Activated T-helper 1 cell treated with anti-CD3 and anti-CD28 coated beads, Interleukin-12 subunit alpha, Interleukin-12 subunit beta, Interleukin-2, Interleukin-4 antibody, amounts not matched to agents 30 ng/mL and 10 ng/mL and 1 ng/mL, durations not matched to agents 14 hours and 24 hours and 36 hours (primary cell): ENCODE measurements at places on chromosomes 4 and X. TPM values are rescaled to one million over a fixed set of nuclear protein-coding genes. Genes with fewer than 3 reads are reported as not detected.

- no peak overlapping the region for H3K27ac ChIP-seq
- DNase-seq: no peak
- H3K36me3 ChIP-seq: no peaks in the 10 kb centered on the region
- peaks cover 6% of the 10 kb centered on the region for H3K4me1 ChIP-seq
- H3K4me3 ChIP-seq: no peak overlapping the region
These were observed 35.3 kb upstream of the FGFR3 start for GRCh38 chr4:1757836-1758235.

- peak overlapping the region; percentile 35 for H3K4me3 ChIP-seq
- DNase-seq: no peak
- H3K36me3 ChIP-seq: no peaks in the 10 kb centered on the region
- H3K27me3 ChIP-seq: peaks cover 2% of the 10 kb centered on the region
- H3K4me1 ChIP-seq: peaks cover 57% of the 10 kb centered on the region
These were observed 52.8 kb downstream of the RBM47 start for GRCh38 chr4:40576651-40577480.

DNA sequence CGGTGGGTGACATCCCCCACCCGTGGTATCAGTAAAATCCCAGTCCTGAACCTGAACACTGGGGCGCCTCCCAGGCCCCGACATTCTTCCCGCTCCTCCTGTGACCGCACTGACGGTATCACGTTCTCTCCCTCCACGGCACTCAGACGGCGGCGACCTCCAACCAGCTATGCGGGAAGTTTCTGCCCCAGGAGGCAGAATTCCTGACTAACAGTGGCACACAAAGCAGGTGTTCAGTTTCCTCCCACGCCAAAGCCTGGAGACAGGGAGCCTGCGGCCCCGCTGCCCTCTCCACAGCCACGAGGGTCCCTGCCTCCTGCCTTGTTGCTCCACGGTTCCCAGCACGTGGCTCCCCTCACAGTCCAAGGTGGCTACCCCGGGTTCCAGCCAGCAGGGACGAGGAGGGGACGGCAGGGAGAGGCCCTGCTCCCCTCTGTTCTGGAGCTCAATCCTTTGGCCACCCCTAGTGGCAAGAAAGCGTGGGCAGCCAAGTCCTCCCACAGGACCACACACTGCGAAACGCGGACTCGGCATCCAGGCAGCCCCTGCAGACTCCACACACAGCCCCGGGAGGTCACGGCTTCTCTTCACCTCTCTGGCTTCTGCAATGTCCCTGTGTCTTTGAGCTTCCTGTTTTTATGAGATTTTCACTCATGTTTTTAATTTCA is 15.2 kb downstream of the CTBP1 start:
- no peaks in the 10 kb centered on the region for H3K27me3 ChIP-seq
- peaks cover 34% of the 10 kb centered on the region for H3K36me3 ChIP-seq
- no peaks in the 10 kb centered on the region for H3K4me1 ChIP-seq
- no peak overlapping the region for H3K4me3 ChIP-seq
- DNase-seq: no peak

DNA sequence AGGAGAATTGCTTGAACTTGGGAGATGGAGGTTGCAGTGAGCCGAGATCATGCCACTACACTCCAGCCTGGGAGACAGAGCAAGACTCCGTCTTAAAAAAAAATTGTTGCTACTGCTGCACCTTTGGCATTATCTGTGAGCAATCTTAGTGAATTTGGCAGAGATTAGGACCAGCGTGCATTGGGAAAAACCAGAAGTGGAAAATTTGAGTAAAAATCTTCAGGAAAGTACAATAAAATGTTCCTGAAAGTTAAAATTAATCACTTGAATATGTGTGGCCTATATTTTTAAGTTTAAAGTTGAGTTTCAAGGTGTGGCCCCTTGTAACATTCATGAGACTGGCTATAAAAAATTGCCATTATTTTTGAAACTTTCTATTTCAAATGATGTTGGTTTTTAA is 85.1 kb downstream of the SPRY1 start:
- peaks cover 2% of the 10 kb centered on the region for H3K36me3 ChIP-seq
- no peaks in the 10 kb centered on the region for H3K27me3 ChIP-seq
- H3K4me3 ChIP-seq: no peak overlapping the region
- H3K27ac ChIP-seq: no peak overlapping the region
- no peak for DNase-seq

DNA sequence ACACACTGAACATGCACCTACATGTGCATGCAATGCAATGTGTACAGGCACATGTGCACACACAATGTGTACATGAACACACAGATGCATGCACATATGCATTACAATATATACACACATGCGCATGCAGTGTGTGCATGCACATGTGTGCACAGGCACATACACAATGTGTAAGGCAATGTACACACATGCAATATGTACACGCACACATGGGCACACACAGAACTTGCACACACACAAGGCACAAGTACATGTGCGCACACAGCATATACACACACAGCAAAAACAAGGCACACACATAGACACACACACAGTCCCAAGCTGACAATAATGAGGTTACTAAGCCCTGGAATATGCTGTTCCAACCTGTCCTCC is 76.3 kb downstream of the EVC2 start:
- no peak for DNase-seq
- no peaks in the 10 kb centered on the region for H3K27me3 ChIP-seq
- no peak overlapping the region for H3K27ac ChIP-seq
- no peak overlapping the region for H3K4me3 ChIP-seq
- no peaks in the 10 kb centered on the region for H3K4me1 ChIP-seq

DNA sequence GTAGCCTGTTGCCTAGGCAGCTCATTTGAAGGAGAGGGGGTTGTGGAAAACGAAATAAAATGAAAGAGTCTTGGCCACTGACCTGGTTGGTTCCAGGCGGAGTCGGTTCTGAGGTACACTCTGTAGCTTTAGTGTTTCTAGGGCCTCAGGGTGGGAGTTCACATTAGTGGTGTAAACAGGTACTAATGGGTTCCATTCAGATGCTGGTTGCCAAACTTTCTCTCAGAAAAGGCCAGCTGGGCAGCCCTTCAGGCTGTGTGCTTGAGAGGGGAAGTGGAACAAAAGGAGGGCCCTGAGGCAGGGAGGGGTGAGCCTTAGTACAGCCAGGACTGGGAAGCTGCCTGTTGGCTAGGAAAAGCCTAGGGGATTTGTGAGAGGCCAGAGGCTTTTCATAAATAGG is 24.8 kb downstream of the NHSL2 start:
- peaks cover 1% of the 10 kb centered on the region for H3K27me3 ChIP-seq
- no peak overlapping the region for H3K4me3 ChIP-seq
- H3K36me3 ChIP-seq: no peaks in the 10 kb centered on the region
- no peak for DNase-seq
- no peak overlapping the region for H3K27ac ChIP-seq
- no peaks in the 10 kb centered on the region for H3K4me1 ChIP-seq

GRCh38 chrX:154466907-154467306 is 8.8 kb downstream of the PLXNA3 start:
- no peak for DNase-seq
- H3K36me3 ChIP-seq: no peaks in the 10 kb centered on the region
- H3K4me1 ChIP-seq: no peaks in the 10 kb centered on the region
- H3K4me3 ChIP-seq: no peak overlapping the region
- no peaks in the 10 kb centered on the region for H3K27me3 ChIP-seq

DNA sequence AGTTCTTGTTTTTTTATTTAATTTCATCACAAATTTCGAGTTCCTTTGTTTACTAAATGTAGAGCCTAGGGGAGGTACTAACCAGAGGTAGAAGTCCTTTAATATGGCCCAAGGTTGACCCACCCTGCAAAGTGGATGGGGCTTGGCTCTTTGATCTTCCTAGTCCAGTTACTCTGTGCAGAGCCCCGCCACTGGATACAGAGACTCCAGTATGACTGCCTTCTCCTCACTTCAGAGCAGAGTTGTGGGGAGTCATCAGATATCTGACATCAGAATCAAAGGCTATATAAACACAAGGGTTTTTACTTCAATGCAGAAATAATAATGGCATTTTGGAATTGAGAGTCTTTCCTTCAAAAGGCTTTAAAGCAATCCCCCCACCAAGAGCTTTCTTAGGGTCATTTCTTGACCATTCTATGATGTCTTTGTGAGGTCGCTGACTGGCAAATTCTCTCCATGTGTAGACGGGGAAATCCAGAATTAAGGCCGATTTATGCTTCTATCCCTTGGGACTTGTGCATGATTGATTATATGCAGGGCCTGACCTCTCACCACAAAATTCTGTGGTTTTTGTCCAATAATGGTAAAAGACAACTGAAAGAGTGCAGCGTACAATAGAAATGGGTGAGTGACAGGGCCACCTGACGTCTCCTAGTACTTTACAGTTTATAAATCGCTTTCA is 88.3 kb upstream of the CITED1 start:
- no peak for DNase-seq
- no peak overlapping the region for H3K27ac ChIP-seq
- H3K36me3 ChIP-seq: no peaks in the 10 kb centered on the region
- no peaks in the 10 kb centered on the region for H3K27me3 ChIP-seq
- H3K4me3 ChIP-seq: no peak overlapping the region
- no peaks in the 10 kb centered on the region for H3K4me1 ChIP-seq

PPP4R3C gene
- total RNA-seq: not detected in 2 replicates

ETDB gene
- total RNA-seq: not detected in 2 replicates
